D341Med (cell line): ENCODE measurements at places on chromosomes 3 and 15.
A peak's percentile ranks its signal among the peaks of the same experiment; 100 is the strongest.

DNA sequence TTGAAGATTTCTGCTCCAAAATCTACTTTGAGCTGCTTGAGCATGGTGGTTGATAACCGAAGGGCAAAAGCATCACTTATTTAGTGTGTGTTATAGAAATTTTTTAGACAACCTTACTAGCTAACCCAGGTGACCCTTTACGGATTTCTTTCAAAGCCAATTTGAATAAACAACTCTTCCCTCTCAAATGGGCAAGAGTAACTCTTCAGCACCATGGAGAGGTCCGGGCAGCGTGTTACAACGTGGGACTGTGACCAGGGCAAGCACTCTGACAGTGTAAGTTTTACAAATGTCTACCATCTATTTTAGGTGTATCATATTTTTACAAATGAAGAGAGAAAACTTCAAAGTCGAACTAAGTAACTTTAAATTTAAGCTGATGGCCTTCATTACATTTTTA is 471.8 kb downstream of the MFSD1 start:
- DNase-seq, result no peak

GRCh38 chr15:100533886-100534285 is 5.1 kb upstream of the CERS3 start:
- no peak for DNase-seq

GRCh38 chr3:191695815-191696153 is 234.8 kb downstream of the PYDC2 start:
- no peak for DNase-seq

DNA sequence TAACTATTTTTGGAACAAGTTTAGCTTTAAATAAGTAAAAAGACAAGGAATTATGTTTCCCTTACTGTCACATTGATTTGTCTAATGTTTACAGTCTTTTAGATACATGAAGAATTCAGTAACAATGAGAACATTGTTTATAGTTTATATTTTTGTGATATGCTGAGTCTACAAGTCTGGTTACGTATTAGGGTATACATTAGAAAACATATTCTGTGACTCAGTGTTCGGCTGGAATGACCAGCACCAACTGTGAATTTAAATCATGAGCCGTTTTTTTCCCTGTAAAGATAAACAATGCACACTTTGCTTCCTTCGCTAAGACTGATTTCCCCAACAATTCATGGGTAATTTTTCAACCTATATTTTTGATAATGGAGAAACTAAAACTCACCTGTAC is 131.5 kb downstream of the DUT start:
- DNase-seq, result no peak

- DNase-seq, result no peak
These were observed 8.0 kb upstream of the RAD54L2 start for GRCh38 chr3:51530485-51530884.

GRCh38 chr3:179000659-179001058 is 71.0 kb downstream of the ZMAT3 start:
- DNase-seq, result no peak

- DNase-seq, result no peak
These were observed 6.9 kb downstream of the ACAD11 start for GRCh38 chr3:132652640-132653270.

GRCh38 chr3:55090746-55091145 is 162.9 kb upstream of the LRTM1 start:
- no peak for DNase-seq

- no peak for DNase-seq
These were observed 1.7 kb upstream of the SLC25A38 start for GRCh38 chr3:39381432-39381831.

GRCh38 chr15:97959724-97960363 is 659 bp upstream of the ARRDC4 start:
- no peak for DNase-seq

DNA sequence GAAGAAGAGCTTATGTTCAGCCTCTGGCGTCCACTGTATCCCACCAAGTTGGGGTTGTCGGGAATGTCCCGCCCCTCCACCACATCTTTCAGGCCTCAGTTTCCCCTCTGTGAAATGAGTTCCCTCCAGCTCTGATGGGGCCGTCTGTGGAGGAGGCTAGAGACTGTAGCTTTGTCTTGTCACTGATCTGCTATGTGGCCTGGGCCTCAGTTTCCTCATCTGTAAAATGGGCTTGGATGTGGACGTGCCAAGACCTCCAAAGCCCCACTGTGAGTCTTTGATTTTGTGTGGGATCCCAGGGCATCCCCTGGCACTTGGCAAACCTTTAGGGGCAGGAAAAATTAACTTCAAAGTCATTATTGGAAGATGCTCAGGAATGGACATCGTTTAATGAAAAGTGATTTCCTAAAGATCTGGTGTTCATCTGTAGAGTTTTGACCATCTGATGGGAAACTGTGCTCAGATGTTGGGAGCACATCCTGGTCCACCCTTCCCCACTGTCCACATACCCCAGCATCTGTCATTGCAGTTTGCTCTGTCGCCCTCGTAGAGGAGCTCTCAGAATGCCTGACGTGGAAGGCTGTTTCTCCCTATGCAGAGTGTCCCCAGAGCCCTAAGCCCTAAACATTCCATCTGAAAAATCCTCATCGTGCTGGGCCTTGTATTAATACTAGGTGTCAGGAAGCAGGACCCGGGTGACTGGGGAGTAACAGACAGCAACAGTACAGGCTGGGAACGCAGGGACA is 28.5 kb downstream of the SLC6A6 start:
- no peak for DNase-seq

GRCh38 chr15:98213346-98213979 is 253.0 kb downstream of the ARRDC4 start:
- DNase-seq, result no peak

DNA sequence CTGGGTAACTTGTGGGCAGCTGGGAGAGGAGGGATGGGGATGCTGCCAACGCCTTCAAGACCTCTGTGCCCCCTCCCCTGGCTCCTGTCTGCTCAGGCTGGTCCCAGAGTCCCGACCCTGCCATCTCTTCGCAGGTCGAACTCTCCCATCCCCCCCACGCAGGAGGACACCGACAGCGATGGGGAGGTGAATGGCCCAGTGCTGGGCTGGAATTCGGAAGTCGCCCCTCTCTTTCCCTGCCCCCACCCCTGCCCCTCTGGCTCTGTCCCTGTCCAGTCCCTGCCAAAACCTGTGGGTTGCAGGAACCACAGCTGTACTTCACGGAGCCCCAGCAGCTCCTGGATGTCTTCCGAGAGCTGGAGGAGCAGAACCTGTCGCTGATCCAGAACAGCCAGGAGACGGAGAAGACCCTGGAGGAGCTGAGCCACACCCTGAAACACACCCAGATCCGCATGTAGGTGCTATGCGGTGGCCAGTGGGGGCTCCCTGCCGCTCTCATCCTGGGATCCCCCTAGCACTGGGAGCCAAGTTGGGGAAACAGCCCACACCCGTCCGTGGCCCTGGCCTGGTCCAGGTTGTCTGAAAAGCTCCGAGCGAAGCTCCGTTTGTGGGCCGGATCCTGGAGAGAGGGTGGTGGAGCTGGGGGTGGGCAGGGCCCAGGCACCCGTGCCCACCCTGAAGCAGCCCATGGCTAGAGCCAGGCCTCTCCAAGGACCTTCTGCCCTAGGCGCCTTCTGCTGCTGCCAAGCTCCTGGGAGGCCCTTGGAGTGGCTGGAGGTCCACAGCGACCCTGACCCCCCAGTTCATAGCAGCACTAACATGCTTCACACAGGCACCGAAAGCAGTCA is 28.7 kb downstream of the CFAP100 start:
- DNase-seq, result peak; percentile 22

DNA sequence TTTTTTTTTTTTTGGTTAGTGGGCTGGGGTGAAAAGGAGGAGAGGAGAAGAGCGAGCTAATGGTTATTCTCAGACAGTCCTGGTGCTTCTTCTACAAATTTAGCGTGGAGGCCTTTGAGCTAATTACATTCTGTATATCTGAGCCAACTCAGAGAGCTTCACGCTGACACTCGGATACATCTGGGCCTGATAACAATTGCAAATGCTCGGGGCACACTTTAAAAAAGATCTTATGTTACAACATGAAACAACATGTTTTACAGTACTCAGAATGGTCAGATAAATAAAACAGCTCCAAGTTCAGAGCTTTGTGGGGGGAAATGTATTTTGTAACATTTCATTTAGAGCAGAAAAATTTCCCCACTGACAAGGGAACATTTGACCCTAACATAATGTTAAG is 966.9 kb upstream of the NR2F2 start:
- DNase-seq, result no peak

GRCh38 chr15:67267440-67267839 is 12.9 kb downstream of the IQCH start:
- no peak for DNase-seq

DNA sequence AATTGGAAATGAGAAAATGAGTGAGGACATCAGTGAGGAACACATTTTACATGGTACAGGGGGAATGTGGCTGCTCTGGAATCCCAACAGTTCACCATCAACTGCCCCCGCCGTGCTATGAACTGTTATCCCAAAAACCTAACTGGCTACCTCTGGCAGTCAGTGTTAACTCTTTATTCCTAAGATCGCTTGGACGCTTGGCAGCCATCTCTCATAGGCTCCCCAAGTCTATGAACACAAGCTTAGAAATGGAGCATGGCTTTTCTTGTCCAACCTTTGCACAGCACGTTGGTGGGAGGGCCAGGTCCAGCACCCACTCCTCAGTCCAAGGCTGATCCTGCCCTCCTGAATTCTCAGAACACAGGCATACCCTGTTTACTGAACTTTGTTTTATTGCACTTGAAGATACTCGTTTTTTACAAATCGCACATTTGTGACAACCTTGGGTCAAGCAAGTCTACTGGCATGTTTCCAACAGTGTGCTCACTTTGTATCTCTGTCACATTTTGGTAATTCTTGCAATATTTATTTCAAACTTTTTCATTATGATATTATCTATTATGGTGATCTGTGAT is 53.6 kb downstream of the SENP2 start:
- no peak for DNase-seq

DNA sequence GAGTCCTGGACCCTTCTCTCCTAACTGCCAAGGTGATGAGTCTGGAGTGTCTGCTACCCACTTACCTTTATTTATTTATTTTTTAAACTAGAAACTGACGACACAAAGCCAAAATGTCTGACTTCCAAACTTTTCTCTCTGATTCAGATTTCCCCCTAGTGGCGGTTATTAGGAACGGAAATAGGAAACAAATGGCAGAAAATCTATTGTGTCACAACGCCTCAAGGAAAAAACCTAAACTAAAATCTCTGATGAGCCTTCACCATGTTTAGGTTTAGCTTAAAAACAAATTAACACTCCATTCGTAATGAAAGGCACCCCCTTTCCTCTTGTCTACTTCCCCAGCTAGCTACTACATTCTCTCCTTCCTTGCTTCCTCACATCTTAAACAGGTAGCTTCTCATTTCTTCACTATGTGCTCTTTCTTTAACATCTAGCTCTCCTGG is 94.0 kb upstream of the MEX3B start:
- peak; percentile 40 for DNase-seq

- DNase-seq, result no peak
These were observed 459.4 kb upstream of the TPRG1 start for GRCh38 chr3:188712248-188712924.

GRCh38 chr3:130811557-130811956 is 64.9 kb upstream of the PIK3R4 start:
- DNase-seq, result no peak

DNA sequence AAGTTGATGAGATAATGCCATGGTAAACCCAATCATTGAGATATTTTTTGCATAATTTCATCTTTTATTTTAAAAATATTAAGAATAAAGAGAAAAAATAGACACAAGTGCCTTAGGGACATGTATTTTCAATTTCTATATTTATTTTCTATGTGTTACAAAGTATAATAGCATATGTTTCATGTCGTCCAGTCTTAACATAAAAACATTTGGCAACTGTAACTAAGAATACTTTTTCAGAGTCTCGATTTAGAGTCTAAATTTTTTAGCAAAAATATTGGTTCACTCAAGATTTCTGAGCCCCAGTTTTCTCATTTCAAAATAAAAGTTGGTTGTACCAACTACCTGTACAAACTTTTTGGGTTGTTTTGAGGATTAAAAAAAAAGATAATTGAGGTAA is 511.4 kb upstream of the ZNF385D start:
- DNase-seq, result no peak

GRCh38 chr3:142077859-142078500 is 71.4 kb downstream of the TFDP2 start:
- no peak for DNase-seq

DNA sequence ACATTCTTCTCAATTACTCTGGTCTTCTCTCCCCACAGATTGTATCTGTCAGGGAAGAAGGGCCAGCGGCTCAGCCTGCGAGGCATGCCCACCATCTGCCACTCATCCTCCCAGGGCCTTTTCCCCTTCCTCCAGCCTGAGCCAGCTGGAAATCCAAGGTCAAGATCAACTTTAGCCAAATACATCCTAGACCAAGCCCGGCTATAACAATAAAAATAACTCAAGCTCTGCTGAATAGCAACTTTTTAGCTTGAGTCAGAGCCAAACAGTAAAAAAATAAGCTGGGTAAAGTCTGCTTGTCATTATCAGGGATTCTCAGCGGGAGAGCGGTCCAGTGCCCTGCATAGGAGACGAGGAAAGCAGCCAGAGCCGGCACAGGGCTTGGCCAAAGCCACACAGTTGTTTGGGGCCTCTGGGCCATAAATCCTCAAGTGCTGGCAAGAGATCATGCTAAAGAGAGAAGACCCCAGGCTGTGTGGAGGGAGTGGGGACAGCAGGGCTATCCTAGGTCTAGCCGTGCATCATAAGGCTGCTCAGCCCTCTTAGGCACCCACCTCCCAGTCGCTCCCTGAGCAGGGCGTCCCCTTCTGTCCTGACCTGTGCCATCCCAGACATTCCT is 76.2 kb upstream of the HERC1 start:
- no peak for DNase-seq

DNA sequence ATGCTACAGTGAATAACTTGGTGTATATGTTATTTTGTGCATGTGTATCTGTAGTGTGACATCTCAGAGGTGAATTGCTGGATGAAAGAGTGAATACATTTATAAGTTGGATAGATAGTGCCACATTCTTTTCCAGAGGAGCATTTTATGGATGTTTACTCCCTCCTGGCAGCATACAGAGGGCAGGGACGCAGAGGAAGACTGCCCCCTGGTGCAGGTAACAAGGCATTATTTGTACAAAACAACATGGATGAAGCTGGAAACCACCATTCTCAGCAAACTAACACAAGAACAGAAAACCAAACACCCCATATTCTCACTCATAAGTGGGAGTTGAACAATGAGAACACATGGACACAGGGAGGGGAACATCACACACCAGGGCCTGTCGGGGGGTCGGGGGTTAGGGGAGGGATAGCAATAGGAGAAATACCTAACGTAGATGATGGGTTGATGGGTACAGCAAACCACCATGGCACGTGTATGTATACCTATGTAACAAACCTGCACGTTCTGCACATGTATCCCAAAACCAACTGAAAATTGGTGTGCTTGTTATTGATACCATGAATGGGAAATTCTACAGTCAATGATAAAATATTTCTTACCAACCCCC is 57.9 kb upstream of the CTXND1 start:
- DNase-seq, result no peak

DNA sequence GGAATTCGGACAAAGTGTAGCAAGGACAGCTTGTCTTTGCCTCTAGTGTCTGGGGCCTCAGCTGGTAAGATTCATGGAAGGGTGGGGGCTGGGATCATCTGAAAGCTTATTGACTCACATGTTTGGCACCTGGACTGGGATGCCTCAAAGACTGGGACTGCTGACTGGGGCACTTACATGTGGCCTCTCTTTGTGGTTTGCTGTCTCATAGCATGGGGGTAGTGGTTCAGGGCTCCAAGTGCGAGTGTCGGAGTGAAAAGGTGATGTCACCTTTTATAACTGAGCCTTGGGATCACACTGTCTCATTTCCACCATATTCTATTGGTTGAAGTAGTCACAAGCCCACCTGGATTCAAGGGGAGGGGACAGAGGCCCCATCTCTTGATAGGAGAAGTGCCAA is 6.8 kb downstream of the MFSD1 start:
- no peak for DNase-seq

GRCh38 chr3:12622335-12622734 is 41.6 kb downstream of the RAF1 start:
- no peak for DNase-seq
